Thyroid gland (tissue), 4 donors: ENCODE measurements at places on chromosomes 4 and X. TPM values are rescaled to one million over a fixed set of nuclear protein-coding genes. Genes with fewer than 3 reads are reported as not detected.

- no peak for DNase-seq
- H3K27ac ChIP-seq: no peak overlapping the region
- H3K27me3 ChIP-seq: no peaks in the 10 kb centered on the region
- H3K36me3 ChIP-seq: no peaks in the 10 kb centered on the region
- no peaks in the 10 kb centered on the region for H3K4me1 ChIP-seq
Measured at GRCh38 chrX:1520350-1520749, 16.6 kb downstream of the P2RY8 start.

DNA sequence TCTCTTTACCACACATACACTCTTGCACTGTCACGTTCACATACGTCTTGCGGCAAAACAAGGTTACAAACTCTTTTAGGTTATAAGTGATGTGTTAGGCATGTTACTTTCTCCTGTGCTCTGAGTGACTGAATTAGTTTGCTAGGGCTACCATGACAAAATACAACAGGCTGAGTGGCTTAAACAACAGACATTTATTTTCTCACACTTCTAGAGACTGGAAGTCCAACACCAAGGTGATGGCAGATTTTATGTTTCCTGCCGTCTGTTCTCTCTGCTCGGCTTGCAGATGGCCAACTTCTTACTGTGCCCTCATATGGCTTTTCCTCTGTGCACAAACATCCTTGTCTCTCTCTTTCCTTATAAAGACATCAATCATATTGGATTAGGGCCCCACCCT is 1224.3 kb upstream of the TENM3 start:
- H3K4me1 ChIP-seq: no peaks in the 10 kb centered on the region
- DNase-seq: no peak
- H3K36me3 ChIP-seq: no peaks in the 10 kb centered on the region
- no peak overlapping the region for H3K4me3 ChIP-seq
- no peaks in the 10 kb centered on the region for H3K27me3 ChIP-seq

DNA sequence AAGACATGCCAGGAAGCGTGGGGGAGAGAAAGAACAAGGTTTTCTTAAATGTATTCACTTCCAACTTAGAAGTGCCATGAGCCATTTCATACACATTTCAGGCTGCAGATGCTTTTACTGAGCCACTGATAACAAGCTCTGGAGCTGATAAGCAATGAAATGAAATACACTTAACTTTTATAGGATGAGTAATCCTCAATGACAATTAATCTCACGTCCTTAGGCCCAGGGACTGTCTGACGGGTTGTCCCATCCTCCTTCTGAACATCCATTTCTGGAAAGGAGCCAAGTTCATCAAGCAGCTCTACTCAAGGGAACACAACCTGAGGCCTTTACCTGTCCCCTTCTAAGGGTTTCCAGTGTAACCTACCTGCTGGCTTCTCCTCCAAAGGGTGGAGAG is 121.2 kb downstream of the PARM1 start:
- no peaks in the 10 kb centered on the region for H3K27me3 ChIP-seq
- no peak for DNase-seq
- no peaks in the 10 kb centered on the region for H3K4me1 ChIP-seq
- no peak overlapping the region for H3K27ac ChIP-seq

- H3K27ac ChIP-seq: no peak overlapping the region
- no peaks in the 10 kb centered on the region for H3K4me1 ChIP-seq
- H3K27me3 ChIP-seq: no peaks in the 10 kb centered on the region
- no peaks in the 10 kb centered on the region for H3K36me3 ChIP-seq
Measured at GRCh38 chrX:22650691-22651090, 349.1 kb upstream of the DDX53 start.

GRCh38 chrX:1034717-1035116 is 177.7 kb downstream of the CRLF2 start:
- H3K27ac ChIP-seq: no peak overlapping the region
- no peaks in the 10 kb centered on the region for H3K36me3 ChIP-seq
- DNase-seq: no peak
- no peaks in the 10 kb centered on the region for H3K4me1 ChIP-seq
- H3K27me3 ChIP-seq: no peaks in the 10 kb centered on the region

DNA sequence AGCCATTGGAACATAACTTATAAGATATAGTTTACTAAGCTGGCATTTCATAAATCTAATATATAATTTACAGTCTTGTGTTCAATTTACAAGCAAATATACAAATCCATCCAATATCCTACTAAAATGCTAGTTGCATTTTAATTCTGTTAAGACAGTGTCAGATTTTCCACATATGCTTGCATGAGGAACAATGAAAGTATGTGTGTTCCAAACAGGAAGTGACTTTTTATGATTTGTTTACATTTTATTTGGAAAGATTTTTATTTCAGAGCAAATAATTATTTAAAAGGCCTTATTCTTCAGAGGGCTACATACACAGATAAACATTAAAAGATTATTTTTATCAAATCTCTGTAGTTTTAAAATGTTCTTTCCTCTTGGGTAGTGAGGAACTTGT is 130.1 kb downstream of the KLHL34 start:
- H3K4me1 ChIP-seq: no peaks in the 10 kb centered on the region
- no peak overlapping the region for H3K4me3 ChIP-seq
- no peak for DNase-seq
- no peaks in the 10 kb centered on the region for H3K36me3 ChIP-seq
- H3K27me3 ChIP-seq: no peaks in the 10 kb centered on the region

DNA sequence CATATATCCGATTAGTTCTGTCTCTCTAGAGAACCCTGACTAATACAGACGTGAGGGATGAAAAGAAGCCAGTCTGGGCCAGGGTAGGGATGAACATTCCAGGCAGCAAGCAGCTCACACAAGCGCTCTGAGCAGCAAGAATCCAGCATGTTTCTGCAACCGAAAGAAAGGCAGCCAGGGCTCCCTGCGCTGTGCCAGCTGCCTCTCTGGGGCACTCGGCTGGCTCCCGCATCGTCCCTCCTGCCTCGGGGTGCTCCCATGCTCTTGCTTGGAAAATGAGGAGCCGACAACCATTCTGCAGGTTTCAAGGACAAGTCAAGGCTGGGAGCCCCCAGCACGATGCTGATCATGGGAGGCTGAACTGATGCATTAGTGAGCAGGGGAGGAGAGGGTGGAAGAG is 7.0 kb downstream of the JAKMIP1 start:
- H3K36me3 ChIP-seq: no peaks in the 10 kb centered on the region
- H3K4me3 ChIP-seq: no peak overlapping the region
- H3K4me1 ChIP-seq: no peaks in the 10 kb centered on the region
- no peaks in the 10 kb centered on the region for H3K27me3 ChIP-seq
- no peak for DNase-seq
- no peak overlapping the region for H3K27ac ChIP-seq

GRCh38 chr4:137602436-137602835 is 70.1 kb upstream of the PCDH18 start:
- no peak overlapping the region for H3K27ac ChIP-seq
- DNase-seq: no peak
- H3K4me3 ChIP-seq: no peak overlapping the region
- no peaks in the 10 kb centered on the region for H3K27me3 ChIP-seq
- no peaks in the 10 kb centered on the region for H3K4me1 ChIP-seq

- peak; percentile 55 for DNase-seq
- no peaks in the 10 kb centered on the region for H3K27me3 ChIP-seq
- H3K4me1 ChIP-seq: no peaks in the 10 kb centered on the region
- H3K27ac ChIP-seq: no peak overlapping the region
Measured at GRCh38 chrX:132807411-132808030, 150.9 kb downstream of the HS6ST2 start.

DNA sequence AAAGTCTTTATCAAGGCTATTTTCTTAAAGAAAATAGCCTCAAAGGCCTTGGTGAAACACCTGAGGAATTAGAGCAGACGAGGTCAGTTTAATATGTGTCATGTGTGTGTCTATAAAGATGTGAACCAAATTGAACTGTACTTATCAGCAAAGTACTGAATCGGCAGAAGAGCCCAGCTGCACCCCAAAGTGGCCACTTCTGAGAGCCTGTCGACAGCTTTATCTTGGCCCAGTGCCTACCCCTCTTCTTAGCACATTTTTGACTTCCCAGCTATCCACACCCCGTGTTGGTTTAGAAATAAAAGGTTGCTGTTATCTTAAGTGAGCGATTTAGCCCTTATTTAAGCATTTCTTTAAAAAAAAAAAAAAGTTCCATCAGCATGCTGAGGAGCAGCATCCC is 329.7 kb downstream of the FBXW7 start:
- peaks cover 7% of the 10 kb centered on the region for H3K4me1 ChIP-seq
- peak; percentile 68 for DNase-seq
- H3K36me3 ChIP-seq: no peaks in the 10 kb centered on the region
- no peak overlapping the region for H3K27ac ChIP-seq
- no peaks in the 10 kb centered on the region for H3K27me3 ChIP-seq

DNA sequence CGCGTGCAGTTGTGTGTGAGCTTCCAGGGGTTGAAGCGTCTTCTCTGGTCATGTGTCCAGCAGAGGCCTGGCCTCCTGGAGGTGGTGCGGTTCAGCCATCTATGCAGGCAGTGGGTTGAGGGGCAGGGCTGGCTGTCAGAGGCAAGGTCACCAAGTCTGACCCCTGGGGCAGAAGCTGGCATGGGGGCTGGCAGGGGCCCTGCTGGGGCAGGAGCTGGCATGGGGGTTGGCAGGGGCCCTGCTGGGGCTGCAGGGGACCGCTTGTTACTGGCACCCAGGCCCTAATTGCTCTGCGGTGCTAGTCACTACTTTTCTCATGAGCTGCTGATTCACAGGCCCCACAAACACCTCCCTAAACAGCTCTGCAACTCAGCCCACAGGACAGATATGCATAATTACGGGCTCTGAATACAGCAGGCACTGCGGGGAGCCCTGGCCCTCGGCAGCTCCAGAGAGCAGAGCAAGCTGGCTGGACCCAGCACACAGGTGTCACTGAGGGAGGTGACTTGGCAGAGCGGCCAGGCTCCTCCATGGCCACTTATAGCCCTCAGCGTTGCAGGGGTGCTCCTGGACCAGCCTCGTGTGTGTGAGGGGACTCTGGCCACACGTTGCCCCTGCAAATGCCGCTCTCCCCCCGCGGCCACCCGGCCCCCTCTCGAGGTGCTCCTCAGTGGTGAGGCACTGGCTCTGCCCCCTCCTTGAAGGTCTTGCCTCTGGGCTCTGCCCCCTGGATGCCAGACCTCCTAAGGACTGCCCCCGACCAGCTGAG is 32.7 kb downstream of the CPLX1 start:
- H3K4me3 ChIP-seq: no peak overlapping the region
- DNase-seq: no peak
- H3K27ac ChIP-seq: no peak overlapping the region
- H3K4me1 ChIP-seq: peaks cover 24% of the 10 kb centered on the region
- H3K27me3 ChIP-seq: peaks cover 14% of the 10 kb centered on the region

GRCh38 chr4:83342476-83342875 is 7.8 kb upstream of the HPSE start:
- H3K4me1 ChIP-seq: no peaks in the 10 kb centered on the region
- no peak overlapping the region for H3K27ac ChIP-seq
- H3K36me3 ChIP-seq: no peaks in the 10 kb centered on the region
- H3K4me3 ChIP-seq: no peak overlapping the region
- DNase-seq: no peak
- H3K27me3 ChIP-seq: no peaks in the 10 kb centered on the region

DNA sequence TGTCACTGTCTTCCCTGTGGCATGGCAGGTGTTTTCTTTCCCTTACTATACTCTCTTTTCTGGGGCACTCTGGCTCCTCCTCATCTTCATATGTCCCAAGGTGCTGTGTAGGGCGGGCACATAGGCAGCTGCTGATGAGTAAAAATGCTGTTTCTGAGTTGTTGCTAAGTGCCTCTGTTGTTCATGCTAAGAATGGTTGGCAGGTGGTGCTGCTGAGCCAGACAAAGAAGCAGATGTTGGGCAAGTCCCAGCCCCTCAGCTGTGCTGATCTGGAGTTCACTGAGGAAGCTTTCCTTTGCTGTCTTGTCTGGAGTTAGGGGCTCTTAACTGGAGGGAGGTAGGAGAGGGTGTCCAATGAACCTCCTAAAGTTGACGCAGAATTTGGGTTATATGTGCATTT is 40.6 kb downstream of the HADH start:
- DNase-seq: peak; percentile 53
- no peaks in the 10 kb centered on the region for H3K27me3 ChIP-seq
- H3K4me3 ChIP-seq: no peak overlapping the region
- peaks cover 12% of the 10 kb centered on the region for H3K36me3 ChIP-seq

Gene NALF2
- 2.8 TPM for total RNA-seq

Gene WDR17
- 7.8 TPM for total RNA-seq

Gene SLC34A2
- 11.3 TPM for total RNA-seq

Gene FGF13
- total RNA-seq: 9.2 TPM

Gene TMEM185A
- 11.7 TPM for total RNA-seq

Gene ASMT
- not detected for total RNA-seq

Gene MAGEB5
- total RNA-seq: not detected
